ENCODE measurements at places on chromosomes 6 and 20.
A peak's percentile ranks its signal among the peaks of the same experiment; 100 is the strongest.

DNA sequence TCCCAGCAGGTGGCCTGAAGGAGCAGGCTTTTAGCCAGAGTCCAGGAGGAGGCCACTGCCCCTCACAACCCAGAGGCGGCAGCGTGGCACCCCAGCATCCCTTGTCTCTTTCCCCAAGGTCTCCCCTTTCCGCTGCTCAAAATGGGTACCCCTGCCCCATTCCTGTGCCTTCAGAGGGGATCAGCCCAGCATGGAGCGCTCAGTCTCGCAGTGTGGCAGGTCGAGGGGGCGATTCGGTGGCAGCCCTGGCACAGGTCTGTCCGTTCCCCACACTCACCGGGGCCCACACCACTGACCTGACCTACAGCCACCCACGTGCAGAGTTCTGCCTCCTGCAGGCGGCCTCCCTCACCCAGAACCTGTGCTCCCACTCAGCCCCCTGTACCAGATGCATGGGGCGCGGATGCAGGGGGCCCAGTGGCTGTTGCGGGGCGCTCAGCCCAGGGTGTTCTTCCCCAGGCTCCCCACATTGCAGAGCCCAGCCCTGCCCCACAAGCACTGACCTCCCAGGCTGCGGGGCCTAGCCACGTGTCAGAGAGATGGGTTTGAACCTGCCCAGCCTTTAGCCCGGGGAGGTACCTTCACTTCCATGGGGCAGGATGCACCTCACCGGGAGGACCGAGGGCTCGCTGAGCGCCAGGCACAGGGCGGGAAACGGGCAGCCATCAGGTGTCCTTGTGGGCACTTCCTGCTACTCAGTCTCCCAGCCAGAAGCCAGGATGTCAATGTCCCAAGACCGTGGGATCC lies 41.8 kb downstream of the DSTN start:
- DNase-seq, result peak; percentile 74

- no peak for DNase-seq
These were observed 378.2 kb upstream of the BTBD3 start for GRCh38 chr20:11539450-11539849.

DNA sequence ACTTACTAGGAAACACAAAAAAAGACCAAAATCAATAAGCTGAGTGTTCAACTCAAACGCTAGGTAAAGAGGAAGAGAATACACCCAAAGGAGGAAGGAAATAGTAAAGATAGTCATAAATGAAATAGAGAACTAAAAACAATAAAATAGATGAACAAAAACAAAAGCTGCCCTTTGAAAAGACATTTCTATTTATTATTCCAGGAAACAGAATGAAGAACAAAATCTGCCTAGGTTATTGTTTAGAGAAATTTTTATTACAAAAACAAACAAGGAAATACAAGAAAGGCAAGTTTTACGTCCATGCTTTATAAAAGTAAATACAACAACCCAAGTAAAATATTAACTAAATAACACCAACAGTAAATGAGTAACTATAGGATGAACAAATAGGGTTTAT lies 20.1 kb downstream of the HLA-DMB start:
- no peak for DNase-seq

- DNase-seq, result no peak
These were observed 10.2 kb downstream of the DOK5 start for GRCh38 chr20:54485631-54486030.

Data from M059J (cell line).